ENCODE measurements at places on chromosomes 6 and 20. TPM values are rescaled to one million over a fixed set of nuclear protein-coding genes. Genes with fewer than 3 reads are reported as not detected.

MATN4 gene
- not detected for total RNA-seq

PET117 gene
- 26.5 TPM for total RNA-seq

BIRC7 gene
- total RNA-seq: 3.1 TPM

TSBP1 gene
- total RNA-seq: not detected

POM121L2 gene
- not detected for total RNA-seq

PLEKHG1 gene
- total RNA-seq: 0.50 TPM

DSP gene
- total RNA-seq: 56.3 TPM

NDUFAF4 gene
- total RNA-seq: 36.6 TPM

SRSF12 gene
- total RNA-seq: 0.84 TPM

SLC22A7 gene
- total RNA-seq: not detected

PAK5 gene
- total RNA-seq: not detected

NOX3 gene
- not detected for total RNA-seq

GRIK2 gene
- 0.32 TPM for total RNA-seq

PKHD1 gene
- not detected for total RNA-seq

TENT5A gene
- 1.0 TPM for total RNA-seq

CNR1 gene
- 0.49 TPM for total RNA-seq

PRDM13 gene
- 1.1 TPM for total RNA-seq

CDSN gene
- total RNA-seq: not detected

HSPA1L gene
- 1.00 TPM for total RNA-seq

PACRG gene
- total RNA-seq: not detected

MEP1A gene
- total RNA-seq: not detected

IL17F gene
- total RNA-seq: not detected

C20orf202 gene
- total RNA-seq: not detected

Measured in A549 treated with DMSO at 1 μM for 4 hours (cell line).